SHP77 treated with DMSO at 0.1 percent for 48 hours (cell line): ENCODE measurements at places on chromosomes 13 and 19.

DNA sequence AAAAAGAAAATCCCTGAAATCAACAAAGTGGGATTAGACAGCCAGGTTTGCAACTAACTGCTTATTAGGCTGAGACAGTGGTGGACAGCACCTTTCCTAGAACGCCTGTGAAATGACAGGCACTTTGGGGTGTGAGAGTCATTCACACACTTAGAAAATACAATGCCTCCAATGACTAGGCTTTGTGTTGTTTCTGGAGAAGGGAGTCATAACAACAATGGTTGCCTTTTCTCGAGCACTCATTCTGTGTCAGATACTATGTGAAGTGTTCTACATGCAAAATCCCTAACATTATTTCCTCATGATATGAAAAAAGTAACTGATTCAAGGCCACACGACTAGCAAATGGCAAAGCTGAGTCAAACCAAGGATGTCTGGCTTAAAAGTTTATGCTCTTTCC is 41.2 kb downstream of the SACS start:
- DNase-seq, result no peak

- no peak for DNase-seq
Measured at GRCh38 chr13:29227576-29227975, 367.9 kb downstream of the SLC7A1 start.

- DNase-seq, result no peak
Measured at GRCh38 chr13:100890645-100891044, 216.1 kb upstream of the TMTC4 start.

- no peak for DNase-seq
Measured at GRCh38 chr13:33178209-33178840, 107.2 kb downstream of the STARD13 start.

DNA sequence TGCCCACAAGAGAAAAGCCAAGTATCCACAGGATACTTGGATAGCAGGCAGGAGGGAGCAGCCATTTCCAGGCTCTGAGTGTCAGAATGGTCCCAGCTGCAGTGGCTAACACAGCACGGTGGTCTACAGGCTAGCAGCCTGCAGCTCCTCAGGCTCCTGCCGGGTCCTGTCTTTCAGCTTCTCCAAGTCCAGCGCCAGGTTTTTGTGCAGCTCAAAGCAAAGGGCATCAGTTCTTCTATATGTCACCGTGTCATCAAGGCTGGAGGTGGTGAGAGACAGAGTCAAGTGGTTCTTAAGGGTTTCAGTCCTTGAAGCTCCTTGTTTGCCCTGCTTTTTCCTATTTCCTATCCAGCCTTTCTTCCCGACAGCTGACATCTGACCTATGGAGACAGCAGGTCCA is 188.6 kb downstream of the NUFIP1 start:
- DNase-seq, result no peak
